ENCODE measurements at places on chromosomes 12 and 14. TPM values are rescaled to one million over a fixed set of nuclear protein-coding genes. Genes with fewer than 3 reads are reported as not detected.

DNA sequence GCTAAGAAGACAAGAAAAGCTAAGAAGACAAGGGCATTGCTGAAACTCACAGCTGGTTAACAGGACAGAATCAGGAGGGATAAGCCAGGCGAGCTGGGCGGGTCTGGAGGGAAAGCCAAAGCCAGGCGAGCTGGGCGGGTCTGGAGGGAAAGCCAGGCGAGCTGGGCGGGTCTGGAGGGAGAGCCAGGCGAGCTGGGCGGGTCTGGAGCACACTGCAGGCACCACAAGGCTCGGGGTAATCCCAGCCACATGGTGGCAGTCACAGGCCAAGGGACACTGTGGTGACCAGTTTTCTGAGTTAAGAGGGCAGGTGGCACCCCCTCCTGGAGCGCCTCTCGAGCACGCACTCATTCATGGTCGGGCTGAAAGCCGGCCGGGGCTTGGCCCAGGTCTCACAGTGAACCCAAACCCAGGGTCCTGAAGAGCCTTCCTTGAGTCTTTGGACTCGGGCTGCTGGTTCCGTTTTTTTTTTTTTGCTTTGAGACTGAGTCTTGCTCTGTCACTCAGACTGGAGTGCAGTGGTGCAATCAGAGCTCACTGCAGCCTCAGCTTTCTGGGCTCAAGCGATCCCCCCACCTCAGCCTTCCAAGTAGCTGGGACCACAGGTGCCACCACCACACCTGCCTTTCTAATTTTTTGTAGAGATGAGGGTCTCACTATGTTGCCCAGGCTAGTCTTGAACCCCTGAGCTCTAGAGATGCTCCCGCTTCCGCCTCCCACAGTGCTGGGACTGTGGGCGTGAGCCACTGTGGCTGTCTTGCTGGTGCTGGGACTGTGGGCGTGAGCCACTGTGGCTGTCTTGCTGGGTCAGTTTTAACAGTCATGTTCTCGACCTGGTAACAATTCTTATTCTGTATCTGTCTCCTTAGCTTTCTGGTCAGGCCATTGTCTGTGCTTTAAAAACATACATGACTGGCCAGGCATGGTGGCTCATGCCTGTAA lies 40.2 kb downstream of the HSP90AA1 start:
- no peaks in the 10 kb centered on the region for H3K27me3 ChIP-seq
- H3K27ac ChIP-seq, result no peak overlapping the region
- H3K4me1 ChIP-seq, result peaks cover 3% of the 10 kb centered on the region
- no peak overlapping the region for H3K4me3 ChIP-seq
- peaks cover 62% of the 10 kb centered on the region for H3K36me3 ChIP-seq
- peak; percentile 62 for DNase-seq

DNA sequence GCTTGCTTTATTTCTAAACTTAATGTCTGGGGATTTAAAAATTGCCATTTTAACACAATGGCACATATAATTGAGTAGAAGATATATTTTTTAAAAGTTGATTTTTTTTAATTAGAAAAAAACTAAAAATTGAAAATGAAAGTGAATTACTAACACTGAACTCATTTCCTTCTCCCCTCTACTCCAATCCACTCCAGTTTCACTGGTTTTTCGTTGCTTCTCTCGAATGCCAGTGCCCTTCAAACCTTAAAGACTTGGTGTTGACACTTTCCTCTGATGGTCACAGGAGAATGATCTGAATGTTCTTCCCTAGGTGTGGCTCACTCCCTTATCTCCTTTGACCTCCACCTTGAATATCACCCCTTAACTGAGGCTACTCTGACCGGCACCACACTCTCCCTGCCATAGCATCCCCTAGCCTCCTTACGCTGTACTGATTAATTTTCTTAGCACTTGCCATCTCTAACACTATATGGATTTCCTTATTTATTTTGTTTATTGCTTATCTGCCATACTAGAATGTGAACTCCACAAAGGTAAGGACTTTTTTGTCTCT lies 107.1 kb downstream of the LIN7A start:
- H3K4me3 ChIP-seq, result no peak overlapping the region
- H3K27me3 ChIP-seq, result no peaks in the 10 kb centered on the region

The B4GALNT3 gene
- total RNA-seq, result 6.6 TPM

The ENDOU gene
- total RNA-seq, result 0.09 TPM

- no peak overlapping the region for H3K27ac ChIP-seq
- no peaks in the 10 kb centered on the region for H3K27me3 ChIP-seq
- H3K4me3 ChIP-seq, result no peak overlapping the region
- H3K36me3 ChIP-seq, result no peaks in the 10 kb centered on the region
- no peaks in the 10 kb centered on the region for H3K4me1 ChIP-seq
Observed at GRCh38 chr14:41087056-41087455, 519.6 kb upstream of the LRFN5 start.

DNA sequence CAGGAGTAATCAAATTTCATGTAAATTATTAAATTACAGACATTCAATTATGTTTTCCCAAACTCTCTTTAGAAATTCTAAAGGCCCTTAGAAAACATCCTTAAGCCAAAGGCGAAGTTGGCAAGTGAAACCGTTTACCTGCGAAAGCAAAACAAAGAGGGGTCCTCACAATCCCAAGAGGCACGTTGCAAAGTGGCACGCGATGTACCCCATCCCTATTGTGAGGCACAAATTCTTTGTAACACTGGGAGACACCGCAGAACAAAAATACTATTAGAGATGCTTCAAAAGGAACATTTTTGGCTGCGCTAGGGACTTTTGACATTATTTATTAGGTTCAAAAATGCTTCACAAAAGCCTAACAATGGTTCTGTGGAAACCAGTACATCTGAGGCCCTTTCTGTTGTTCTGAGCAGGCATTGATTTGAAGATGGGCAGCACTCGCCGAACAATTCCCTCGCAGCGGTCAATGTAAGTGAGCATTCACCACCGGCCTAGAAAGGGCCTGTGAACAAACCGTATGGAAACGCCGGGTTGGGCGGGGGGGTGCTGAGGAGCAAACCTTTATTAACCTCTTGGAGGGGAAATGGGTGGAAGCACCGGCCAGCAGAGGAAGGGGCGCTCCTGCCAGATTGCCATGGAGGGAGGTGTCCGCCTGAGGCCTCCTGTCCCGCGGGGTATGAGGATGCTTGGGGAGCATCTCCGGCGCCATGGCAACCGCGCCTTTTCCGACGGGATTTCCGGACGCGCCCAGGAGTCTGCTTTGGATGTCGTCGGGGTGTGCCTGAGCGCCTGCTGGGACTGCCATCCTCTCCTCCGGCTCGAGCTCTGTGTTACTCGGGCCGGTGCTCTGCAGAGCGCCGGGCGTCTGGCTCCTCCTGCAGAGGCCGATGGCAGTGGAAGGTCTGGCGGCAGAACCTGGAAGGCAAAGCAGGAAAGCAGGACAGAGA lies 193.9 kb downstream of the C12orf42 start:
- H3K4me1 ChIP-seq, result no peaks in the 10 kb centered on the region
- no peak overlapping the region for H3K4me3 ChIP-seq
- H3K27me3 ChIP-seq, result peaks cover 3% of the 10 kb centered on the region
- DNase-seq, result no peak
- H3K27ac ChIP-seq, result no peak overlapping the region

DNA sequence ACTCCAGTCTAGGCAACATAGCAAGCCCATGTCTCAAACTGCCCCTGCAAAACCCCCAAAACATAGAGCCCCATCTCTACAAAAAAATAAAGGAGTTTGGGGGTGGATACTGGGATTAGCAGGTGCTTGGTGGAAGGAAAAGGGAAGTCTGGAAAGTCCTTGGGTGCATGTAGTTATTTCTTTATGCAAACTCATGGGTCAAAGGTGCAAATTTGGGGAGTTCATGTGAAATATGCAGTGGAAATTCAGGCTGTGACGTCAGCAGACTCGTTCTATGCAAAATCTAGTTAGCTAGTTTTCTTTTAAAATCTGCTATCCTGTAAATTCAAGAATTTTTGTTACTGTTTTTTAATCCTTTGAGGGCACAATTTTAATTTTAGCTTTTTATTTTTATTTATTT lies 51.3 kb downstream of the GNS start:
- H3K36me3 ChIP-seq, result peaks cover 10% of the 10 kb centered on the region
- no peaks in the 10 kb centered on the region for H3K4me1 ChIP-seq
- H3K4me3 ChIP-seq, result no peak overlapping the region

The PLXNC1 gene
- total RNA-seq, result 15.0 TPM

DNA sequence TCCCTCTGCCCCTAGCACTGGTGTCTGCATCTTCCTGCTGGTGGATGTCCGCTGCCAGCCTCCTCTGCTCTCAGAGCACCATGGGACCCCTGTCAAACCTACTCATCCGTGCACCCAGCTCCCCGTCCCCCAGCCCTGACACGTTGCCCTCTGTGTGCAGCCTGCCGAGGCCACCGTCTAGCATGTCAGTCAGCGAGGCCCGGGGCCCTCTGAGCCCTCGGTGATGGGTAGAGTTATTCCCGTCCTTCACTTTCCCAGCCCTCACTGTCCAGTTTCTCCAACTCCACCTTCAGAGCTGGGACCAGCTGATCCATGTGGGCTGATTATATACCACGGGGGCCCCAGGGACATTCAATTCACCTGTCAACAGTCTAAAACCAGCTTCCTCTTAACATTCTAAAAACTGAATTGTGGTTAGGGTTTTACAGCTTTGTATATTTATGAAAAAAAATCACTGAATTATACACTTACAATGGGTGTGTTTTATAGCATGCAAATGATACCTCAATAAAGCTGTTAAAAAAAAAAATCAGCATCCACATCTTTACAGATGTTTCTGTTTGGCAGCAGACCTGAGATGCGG lies 61.3 kb downstream of the CCDC88C start:
- no peak for DNase-seq
- H3K4me3 ChIP-seq, result peak overlapping the region; percentile 68
- peaks cover 45% of the 10 kb centered on the region for H3K36me3 ChIP-seq
- H3K27ac ChIP-seq, result peak overlapping the region; percentile 70
- no peaks in the 10 kb centered on the region for H3K27me3 ChIP-seq
- peaks cover 80% of the 10 kb centered on the region for H3K4me1 ChIP-seq

The SLC24A4 gene
- not detected for total RNA-seq

The BHLHE41 gene
- total RNA-seq, result not detected

The C14orf132 gene
- 0.47 TPM for total RNA-seq

GRCh38 chr12:53298164-53298563 lies 1.3 kb upstream of the MYG1 start:
- peak overlapping the region; percentile 16 for H3K4me3 ChIP-seq
- H3K36me3 ChIP-seq, result peaks cover 71% of the 10 kb centered on the region
- peaks cover 51% of the 10 kb centered on the region for H3K4me1 ChIP-seq
- H3K27ac ChIP-seq, result peak overlapping the region; percentile 91

DNA sequence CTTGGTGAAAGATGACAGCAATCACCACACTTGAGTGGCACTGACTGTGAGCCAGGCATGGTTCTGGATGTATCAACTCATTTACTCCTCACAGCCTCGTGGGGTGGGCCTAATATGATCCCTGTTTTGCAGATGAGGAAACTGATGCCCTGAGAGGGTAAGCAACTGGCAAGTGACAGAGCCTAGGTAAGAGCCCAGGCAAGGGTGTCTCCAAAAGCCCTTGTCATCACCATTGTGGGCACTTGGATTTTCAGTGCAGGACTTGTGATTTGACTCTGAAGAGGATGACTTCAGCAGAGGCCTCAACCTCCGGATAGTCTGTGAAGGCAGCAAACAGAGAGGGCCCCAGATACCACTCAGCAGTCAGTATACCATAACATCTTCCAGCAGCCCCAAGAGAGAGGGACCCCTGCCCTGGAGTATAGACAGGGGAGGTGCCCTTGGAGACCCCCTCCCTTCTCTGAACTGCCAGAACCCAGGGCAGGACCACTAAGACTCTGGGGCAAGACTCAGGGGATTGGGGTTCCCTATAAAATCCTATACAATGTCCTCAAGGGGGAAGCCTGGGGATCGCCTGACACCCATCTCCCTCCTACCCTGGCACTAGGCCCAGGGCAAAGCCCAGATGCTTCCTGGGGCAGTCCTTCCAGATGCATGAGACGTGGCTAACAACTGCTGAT lies 7.1 kb upstream of the KRT5 start:
- no peak for DNase-seq
- peaks cover 4% of the 10 kb centered on the region for H3K4me1 ChIP-seq
- H3K27ac ChIP-seq, result no peak overlapping the region
- H3K4me3 ChIP-seq, result no peak overlapping the region
- H3K27me3 ChIP-seq, result peaks cover 3% of the 10 kb centered on the region
- no peaks in the 10 kb centered on the region for H3K36me3 ChIP-seq

- no peaks in the 10 kb centered on the region for H3K27me3 ChIP-seq
- DNase-seq, result no peak
- H3K36me3 ChIP-seq, result no peaks in the 10 kb centered on the region
- H3K4me3 ChIP-seq, result no peak overlapping the region
- no peaks in the 10 kb centered on the region for H3K4me1 ChIP-seq
Observed at GRCh38 chr14:100841066-100841760, 15.3 kb downstream of the MEG3 start.

GRCh38 chr12:108257004-108257403 lies 82.1 kb downstream of the CMKLR1 start:
- no peaks in the 10 kb centered on the region for H3K4me1 ChIP-seq
- H3K36me3 ChIP-seq, result no peaks in the 10 kb centered on the region
- DNase-seq, result no peak
- no peak overlapping the region for H3K27ac ChIP-seq

The ITGB7 gene
- total RNA-seq, result 239 TPM

DNA sequence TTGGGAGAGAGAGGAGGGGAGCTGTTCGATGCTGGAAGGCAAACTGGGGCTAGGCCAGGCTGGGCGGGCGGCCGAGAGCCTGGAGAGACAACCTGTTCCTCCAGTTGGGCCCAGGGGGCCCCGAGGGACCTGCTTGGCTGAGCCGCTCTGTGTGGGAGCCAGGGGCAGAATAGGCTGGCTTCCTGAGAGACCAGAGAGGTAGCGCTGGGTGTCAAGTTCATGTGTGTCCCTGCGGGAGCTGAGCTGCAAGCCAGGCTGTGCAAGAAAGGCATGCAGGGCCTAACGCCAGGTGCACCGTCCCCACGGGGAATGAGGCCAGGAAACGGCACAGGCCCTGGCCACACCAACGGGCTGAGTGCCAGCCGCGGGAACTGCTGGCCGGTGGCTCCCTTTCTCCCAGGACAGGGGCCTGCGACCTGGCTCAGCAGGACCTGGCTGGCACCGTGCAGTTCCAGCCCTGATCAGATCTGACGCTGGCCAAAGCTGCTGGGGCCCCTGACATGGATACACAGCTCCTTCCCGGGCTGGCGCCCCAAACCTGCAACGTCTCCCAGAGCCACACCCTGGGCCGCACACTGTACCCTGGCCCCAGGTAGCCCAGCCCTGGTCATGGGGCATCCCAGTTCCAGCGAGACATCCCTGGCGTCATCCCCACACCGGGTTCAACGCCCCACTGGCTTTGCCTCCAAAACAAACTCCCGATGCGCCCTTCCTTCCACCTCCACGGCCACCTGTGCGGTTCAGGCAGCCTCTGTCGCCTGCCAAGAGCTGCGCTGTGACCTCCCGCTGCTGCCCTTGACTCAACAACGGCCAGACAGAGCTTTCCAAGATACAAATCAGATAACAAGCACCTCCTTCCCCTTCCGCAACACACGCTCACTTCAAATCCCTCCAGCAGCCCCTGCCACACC lies 65.0 kb downstream of the RFLNA start:
- peaks cover 11% of the 10 kb centered on the region for H3K36me3 ChIP-seq
- H3K4me1 ChIP-seq, result no peaks in the 10 kb centered on the region
- no peaks in the 10 kb centered on the region for H3K27me3 ChIP-seq
- no peak for DNase-seq

The TDRD9 gene
- 0.19 TPM for total RNA-seq

The TMPRSS12 gene
- not detected for total RNA-seq
